ENCODE measurements at places on chromosomes 7 and 10. TPM values are rescaled to one million over a fixed set of nuclear protein-coding genes. Genes with fewer than 3 reads are reported as not detected.

GBX1 gene
- total RNA-seq = not detected

DNA sequence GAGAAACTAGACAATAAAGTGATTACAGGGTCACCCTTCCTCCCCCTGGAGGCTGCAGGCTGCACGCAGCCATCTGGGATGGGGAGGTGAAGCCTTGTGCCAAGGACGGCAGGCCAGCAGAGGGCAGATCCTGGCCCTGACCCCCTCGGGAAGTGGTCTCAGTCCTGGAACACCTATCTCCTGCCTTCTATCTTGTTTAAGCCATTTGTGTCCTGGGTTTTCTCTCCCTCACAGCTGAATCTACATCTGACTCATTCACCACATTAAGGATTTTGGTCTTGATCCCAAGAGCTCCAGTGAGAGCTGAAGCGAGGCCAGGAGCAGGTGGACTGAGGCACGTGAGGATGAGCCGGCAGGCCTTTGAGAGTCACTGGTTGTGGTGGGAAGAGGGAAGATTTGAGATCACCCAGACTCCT lies 16.4 kb upstream of the PARP12 start:
- DNase-seq = no peak

GRCh38 chr10:27197980-27198620 lies 42.5 kb downstream of the ACBD5 start:
- no peak for DNase-seq

GRCh38 chr7:3682028-3682710 lies 381.1 kb downstream of the SDK1 start:
- DNase-seq = no peak

ZNF789 gene
- 20.6 TPM for total RNA-seq

GRCh38 chr7:44087911-44088838 lies 5.8 kb upstream of the POLM start:
- no peak for DNase-seq

GRM3 gene
- total RNA-seq = not detected

FGL2 gene
- 11.7 TPM for total RNA-seq

ACBD5 gene
- 33.7 TPM for total RNA-seq

DNA sequence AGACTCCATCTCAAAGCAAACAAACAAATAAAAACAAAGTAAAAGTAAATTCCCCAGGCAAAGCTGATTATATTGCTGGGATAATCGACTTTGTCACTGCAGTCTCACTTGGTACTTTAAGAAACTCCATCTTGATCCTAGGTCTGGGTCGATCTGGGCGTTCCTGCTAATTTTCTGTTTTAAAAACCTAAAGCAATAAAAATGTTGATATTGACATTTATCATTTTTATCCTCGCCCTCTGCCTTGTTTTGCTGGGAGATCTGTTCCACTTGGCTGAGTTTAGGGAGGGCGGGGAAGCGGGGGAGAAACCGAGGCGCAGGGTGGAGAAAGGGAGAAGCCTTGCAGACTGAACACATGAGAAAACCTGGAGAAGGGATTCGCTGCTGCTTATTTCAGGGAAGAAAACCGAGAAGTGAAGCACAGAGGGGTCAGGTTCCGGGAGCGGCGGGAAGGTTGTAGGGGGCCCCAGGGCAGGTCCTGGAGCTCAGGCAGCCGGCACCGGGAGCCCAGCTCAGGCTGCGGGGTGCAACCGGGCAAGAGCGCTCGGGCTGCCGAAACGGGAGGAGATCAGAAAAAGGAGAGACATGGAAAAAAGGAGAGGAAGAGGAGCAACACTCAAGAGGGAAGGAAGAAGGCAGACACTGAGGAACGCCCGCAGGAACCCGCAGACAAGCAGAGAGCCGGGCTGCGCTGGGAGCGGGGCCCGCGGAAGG lies 27.3 kb upstream of the KMT2C start:
- no peak for DNase-seq

ATOH7 gene
- not detected for total RNA-seq

DNA sequence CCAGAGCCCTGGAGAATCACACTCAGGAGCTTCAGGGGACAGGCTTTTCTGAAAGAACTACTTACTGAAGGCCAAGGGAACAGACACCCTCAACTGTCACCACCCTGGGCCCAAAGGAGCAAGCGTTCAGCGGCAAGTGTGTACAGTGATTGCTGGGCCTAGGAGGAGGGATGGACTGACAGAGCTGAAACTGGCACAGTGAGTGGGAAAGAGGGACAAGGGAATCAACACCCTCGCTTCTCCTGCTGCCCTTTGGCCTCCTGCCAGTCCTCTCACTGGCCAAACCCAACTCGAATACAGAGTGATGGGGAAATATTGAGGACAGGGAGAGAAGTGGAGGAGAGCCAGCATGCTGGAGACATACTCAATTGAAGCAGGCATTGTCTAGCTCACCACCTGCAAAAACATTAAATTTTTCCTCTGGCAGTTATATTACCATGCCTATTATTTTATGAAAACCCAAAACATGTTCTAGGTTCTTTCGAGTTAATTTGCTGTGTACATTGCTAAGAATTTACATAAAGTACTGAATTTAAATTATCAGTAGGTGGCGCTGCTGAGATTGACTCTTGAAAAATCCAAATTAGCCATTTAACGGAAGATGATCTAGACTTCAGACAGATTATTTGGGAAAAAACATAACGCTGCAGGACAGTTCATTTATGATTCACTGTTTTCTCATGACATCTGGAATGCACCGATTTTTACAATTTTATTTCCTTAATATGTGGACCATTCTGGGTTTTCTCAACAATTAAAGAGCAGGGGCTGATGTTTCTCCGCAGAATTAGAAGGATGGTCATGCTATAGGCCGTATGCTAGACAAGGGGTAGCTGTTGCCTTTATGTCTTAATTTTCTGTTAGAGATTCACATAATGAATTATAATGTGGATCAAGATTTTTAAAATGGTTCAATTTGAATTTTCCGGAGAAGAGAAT lies 14.7 kb upstream of the TMEM236 start:
- no peak for DNase-seq

RELN gene
- total RNA-seq = 2.6 TPM

DNA sequence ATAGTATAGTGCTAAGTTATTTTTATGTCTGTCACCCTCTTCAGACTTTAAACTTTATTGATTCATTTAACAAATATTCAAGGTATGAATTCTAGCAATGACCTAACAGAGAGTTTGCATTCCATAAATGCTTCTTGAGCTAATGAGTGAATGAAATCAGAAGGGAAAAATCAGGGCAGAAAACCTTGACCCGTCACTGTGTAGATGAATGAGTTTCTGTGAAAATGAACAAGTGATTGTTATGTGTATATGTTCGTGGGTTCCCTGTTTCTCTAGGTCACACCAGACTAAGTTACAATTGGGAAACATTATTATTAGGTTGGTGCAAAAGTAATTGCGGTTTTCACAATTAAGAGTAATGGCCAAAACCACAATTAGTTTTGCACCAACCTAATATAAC lies 30.1 kb downstream of the APBB1IP start:
- no peak for DNase-seq

CHN2 gene
- 7.0 TPM for total RNA-seq

DNA sequence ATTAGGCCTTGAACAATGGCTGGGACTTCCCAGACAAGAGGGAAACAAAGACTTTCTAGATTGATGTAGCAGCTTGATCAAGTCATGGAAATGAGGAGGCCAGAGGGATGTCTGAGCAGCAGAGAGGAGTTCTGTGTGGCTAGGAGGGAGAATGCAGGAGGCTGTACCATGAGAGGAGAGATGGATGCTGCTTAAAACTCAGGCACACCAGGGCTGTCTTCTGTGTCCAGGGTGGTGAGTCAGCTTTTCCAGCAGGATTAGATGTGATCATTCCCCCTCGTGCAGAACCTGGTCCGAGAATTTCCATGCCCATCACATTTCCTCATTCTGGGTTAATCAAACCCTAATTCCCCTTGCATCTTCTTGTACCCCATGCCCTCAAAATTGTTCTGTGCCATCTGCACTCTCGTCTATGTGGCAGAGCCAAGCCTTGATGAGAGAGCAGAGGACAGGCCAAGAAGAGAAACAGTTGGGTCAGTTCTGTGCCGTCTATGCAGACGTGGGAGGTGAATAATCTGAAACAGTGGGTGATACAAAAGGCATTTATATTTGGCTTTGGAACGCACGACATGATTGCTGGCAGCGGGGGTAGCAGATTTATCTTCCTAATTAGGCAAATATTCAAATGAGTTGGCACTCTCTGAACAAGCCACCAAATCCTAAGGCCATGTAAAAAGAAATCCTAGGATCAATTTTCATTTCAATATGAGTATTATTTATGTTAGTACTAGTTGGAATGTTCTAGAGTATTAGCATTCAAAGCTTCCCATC lies 160.7 kb downstream of the TMEM178B start:
- DNase-seq = no peak

- DNase-seq = no peak
Observed at GRCh38 chr10:33715303-33715975, 381.0 kb upstream of the NRP1 start.

GRCh38 chr10:7184660-7185366 lies 226.0 kb downstream of the SFMBT2 start:
- DNase-seq = no peak

LIPJ gene
- 0.17 TPM for total RNA-seq

DNA sequence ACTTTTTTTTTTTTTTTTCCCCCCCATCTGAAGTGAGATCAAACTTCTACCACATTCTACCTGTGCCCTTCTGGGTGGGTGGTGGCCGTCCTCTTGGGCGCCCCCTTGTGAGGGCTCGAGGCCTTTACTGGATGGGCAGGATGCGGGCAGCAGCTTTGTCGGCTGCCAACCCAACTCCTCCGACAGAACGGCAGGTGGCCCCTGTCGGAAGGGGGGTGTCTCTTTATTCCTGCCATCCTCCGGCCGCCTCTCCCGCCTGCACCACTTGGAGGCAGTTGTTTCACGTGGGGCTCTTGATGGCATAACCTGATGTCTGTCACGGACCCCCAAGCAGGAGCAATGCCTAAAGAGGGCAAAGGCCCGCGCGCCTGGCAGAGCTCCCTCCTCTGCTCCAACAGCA lies 31.0 kb downstream of the AMZ1 start:
- DNase-seq = no peak

DNA sequence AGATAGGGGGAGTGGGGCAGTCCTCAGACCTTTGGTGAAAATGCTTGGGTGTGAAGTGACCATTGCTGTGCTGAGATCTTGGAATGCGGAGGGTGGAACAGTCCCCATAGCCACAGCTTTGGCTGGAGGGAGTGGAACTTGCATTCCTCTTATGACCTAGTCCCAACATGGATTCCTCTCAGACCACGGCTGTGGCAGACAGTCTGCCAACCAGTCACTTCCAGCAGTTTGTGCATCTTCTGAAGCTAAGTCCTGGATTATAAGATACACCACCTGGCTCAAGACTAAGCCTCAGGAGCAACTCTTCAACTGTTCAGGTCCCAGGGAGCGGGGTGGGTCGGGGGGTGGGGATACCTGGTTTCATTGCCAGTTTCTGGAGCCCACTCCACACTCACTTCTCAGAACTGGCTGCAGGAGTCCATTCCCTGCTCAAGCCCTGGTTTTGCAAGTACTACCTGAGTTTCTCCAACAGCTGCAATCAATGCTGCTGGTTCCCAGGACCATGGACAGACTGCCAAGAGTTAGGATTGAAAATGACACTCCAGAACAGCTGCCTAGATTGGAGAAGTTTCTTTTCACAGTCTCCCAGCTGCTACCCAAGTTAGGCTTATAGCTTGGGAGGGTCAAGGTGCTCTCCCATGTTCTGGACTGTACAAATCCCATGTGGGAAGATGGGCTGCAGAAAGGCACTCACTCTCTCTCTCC lies 29.1 kb upstream of the DGKB start:
- no peak for DNase-seq

DNA sequence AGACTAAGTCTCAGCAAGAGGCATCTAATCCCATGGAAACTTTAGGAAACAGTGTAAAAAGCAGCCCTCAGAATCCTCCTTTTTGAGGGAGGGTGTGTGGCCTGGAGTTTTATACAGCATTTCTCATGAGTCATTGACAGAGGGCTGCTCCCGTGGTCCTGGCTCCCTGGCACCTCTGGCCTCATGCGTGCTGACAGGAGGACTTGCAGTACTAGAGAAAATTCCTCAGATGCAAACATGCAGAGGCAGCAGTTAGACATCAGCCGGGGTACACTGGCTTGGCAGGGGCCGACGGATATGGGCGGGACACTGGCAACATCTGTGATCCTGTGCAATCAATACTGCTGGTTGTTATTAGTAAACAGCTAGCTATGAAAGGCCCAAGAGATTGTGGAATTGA lies 925.1 kb upstream of the CELF2 start:
- no peak for DNase-seq

- no peak for DNase-seq
Observed at GRCh38 chr7:22601812-22602565, 102.0 kb upstream of the STEAP1B start.

DMBT1 gene
- total RNA-seq = 0.51 TPM

DNA sequence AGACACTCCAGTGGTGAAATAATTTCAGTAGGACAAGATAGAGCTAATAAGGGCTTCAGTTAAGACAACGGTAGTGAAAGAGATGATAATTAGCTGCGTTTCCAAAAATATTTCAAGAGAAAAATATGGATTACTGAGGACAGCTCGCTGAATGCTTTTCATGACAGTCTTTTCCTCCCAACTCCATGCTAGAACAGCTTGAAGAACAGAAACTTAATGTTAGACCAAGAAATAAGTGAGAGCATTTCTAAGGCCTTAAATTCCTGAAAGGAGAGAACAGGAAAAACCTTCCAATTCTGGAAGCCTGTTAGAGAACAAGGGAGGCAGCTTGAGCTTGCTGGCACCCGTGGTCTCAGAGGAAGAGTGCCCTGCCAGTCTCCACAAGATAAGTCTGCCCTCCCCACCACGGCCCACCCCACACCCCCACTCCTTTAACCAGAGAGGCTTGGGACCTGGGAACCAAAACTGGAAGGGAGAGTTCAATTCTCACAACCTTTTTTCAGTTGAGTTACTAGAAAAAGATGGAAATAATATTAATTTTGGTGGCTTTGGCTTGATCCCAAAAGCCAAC lies 1148.0 kb upstream of the CELF2 start:
- no peak for DNase-seq

GRCh38 chr7:83339907-83340306 lies 177.2 kb upstream of the PCLO start:
- no peak for DNase-seq

EIF5AL1 gene
- 0.32 TPM for total RNA-seq

HOXA11 gene
- 9.8 TPM for total RNA-seq

STEAP1B gene
- not detected for total RNA-seq

DNA sequence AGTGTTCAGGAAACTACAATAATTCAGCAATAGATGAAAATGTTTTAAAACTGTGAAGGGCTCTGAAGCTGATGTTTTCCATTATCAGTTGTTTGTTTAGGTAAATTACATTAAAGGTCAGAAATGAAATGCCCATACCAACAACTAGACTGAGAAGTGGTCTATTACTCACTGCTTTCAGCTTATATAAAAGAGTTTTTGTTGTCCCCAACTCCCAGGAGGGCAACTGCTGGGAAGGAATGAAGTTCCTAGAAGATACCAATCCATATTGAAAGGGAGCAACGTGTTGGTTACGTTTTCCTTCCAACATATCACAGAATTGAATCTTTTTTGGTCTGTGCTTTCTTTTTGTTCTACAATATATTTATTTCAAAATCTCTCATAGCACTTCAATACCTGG lies 330.6 kb upstream of the LRRN3 start:
- DNase-seq = no peak

ACSL5 gene
- total RNA-seq = 14.5 TPM

HOXA9 gene
- 14.7 TPM for total RNA-seq

Measured in prostate gland (tissue), 2 donors.